ENCODE measurements at places on chromosomes 4 and X.
A peak's percentile ranks its signal among the peaks of the same experiment; 100 is the strongest.

- no peak for DNase-seq
Measured at GRCh38 chr4:17265653-17266052, 246.2 kb downstream of the QDPR start.

DNA sequence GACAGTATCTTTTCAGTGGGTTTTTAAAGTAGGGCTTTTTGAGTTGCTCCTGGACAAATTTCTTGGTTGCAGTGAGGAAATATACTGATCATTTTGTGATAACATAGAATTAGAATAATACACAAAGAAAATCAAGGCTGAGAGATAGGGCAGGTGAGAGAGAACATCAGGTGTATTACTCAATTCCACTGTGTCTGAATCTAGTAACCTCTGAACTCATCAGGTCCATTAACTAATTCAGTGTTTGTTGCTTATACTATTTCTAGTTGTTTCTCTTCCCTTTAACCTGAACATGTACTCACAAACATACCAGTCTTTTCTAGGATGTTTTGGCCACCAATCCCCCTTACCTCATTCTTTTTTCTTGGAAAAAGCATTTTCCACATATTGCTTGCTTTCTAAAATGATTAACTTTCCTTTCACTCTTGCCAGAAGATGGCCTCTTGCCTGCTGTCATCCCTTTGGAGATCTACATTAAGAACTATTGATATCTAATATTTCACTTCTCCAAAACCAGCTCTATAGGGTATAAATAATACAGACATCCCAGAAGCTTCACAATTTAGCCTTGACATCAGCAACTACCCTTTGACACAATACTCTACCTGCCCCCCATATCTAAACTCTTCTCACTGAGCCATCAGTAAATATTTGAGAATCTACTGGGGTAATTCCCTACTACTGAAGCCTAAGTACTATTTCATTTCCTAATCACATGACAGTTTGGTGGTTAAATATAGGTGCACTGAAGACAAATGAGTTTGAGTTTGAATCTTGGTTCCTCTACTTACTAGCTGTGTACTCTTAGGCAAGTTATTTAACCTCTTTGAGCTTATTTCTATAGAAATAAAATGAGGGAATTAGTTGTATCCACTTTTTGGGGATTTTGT, 470.8 kb upstream of the IGFBP7 start:
- no peak for DNase-seq

DNA sequence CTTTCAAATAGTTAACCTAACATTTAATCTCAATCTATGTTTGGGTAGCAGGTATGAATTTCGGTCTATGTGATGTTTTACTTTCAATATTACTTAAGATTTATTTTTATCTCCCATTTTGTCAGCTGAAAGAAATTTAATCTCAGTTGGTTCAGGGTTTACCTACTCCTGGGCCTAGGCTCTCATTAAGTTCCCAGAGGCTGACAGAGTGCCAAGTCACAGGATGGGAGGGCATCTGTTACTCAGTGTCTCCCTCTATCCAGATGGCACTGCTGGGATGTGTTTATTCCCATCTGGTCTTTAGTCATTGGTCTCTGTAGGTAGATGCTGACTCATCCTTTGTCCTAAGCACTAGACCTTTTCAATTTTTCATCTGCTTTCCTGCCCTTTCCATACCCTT, 129.4 kb upstream of the ARSJ start:
- no peak for DNase-seq

DNA sequence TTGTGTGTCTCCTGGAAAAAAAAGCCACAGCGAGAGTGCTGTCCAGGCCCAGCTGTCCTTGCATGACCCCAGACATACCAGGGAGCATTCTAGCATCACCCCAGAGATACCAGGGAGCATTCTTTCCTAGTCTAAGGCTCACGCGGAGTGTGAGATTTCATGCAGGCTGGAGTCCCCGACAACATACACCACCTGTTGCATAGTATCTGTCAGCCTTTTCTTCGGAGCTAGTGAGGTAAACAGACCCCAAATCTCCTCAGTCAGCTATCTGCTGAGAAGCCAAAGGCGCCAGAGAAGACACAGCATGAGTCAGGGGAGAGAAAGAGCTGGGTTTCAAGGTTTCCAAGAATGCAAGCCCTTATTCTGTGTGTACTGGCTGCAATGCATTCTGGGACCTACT, 23.1 kb upstream of the ZXDA start:
- DNase-seq: no peak

GRCh38 chr4:108762559-108763225, at the start of gene ETNPPL:
Gene ETNPPL (minus strand): TSS chr4:108763053. CDS start chr4:108762898, 155 bp downstream.
- DNase-seq: peak; percentile 62

DNA sequence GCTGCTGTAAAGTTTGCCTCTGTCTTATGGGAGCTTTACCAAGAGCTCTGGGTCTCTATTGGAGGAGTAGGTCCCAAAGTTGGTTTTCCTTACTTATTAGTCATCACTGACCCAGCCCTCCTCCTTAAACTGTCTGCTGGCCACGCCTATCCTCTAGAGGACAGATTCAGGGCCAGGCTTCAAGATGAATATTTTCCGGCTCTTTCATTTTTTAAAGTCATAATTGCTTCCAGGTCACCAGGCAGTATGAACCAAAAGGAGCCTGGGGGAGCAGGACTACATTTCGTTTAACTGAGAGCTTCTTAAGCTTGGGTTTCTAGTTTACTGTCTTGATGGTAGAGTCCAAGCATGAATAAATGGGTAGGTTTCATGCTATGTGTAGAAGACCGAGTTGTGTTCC, 13.7 kb downstream of the BCORL1 start:
- DNase-seq: no peak

- no peak for DNase-seq
Measured at GRCh38 chr4:88341227-88342192, 37.1 kb upstream of the HERC6 start.

- DNase-seq: no peak
Measured at GRCh38 chrX:7318241-7318640, 170.3 kb upstream of the PUDP start.

DNA sequence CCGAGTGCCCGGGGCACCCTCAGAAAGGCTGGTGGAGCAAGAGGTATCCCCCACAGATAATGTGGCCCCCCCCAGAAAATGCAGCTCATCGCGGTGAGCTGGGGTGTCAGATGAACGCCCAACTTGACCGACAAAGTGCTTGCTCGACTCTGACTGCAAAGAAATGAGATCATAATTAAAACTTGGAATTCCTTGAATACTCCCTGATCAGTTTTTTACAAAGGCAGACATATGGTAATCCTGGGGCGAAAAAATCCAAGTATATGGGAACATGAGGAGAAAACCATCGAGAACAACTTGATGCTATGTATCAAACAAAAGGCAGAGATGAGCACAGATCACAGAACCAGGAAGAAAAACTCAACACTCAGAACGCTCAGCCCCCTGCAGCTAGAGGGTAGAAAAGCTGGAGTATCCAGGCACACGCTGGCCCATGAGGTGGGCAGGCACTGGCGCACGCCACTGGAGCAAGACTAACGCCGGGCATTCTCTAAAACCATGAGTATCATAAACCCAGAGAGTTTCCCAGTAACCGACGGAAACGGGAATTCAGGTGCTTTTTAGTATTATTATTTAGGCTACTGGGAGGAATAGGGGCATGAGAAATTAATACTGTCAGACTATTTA, 127.3 kb downstream of the AFAP1 start:
- DNase-seq: no peak

- DNase-seq: no peak
Measured at GRCh38 chrX:121832446-121832845, 785.0 kb downstream of the GLUD2 start.

DNA sequence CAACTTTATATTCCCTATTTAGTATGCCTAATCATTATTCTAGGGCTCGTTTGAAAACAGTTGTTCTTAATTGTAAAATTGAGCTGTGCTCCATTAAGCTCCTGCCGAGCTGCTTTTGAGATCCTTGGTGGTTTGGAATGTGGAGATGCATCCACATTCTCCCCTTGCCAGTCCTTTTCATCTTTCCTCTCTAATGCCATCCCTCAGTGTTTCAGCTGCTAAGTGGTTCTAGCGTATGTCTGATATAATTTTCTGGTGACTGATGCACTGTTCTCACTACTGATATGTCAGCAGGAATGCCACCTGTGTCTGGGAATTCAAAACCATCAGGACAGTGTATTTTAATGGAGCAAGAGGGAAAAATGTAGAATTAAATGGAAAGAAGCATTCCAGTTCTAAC, 1085.0 kb downstream of the CCSER1 start:
- no peak for DNase-seq

DNA sequence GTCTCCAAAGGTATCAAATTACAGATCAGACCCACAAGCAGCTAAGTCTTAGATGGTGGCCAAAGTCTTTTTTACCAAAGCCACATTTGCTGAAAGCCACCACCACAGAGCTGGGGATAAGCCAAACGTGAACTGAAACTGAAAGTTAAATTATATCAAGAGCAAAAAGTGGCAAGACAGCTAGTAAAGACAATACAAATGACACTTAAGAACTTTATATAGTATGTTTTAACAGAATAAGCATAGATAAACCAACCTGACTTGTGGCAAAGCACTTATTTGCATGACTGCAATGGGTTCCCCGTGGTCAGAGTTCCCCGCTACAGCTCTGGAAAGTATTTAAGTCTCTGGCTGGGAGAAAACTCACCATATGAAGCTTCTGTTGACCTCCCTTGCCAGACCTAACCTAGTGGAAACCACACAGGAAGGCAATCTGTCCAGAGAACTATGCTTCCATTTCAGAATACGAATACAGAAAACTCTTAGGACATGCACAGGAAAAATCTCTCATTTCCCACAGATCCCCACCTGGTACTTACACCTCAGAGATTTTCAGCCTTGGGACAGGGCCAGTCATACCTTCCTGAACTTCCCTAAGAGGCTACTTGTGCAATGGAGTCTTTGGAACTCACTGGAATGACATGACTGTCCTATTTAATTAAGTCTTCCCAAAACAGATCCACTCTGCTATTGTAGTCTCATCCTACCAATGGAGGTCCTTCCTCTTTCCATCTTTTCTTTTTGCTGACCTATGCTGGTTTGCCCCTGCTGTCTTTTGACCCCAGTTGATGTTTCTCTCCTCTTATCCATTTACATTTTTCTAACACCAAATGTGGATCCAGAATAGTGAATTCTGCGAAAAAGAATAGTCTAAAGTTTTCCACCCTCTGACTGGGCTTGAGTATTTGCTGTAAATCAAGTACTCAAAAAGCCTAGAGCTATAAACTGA, 225.1 kb downstream of the NR3C2 start:
- no peak for DNase-seq

GRCh38 chr4:157184300-157184699, 36.2 kb upstream of the GRIA2 start:
- no peak for DNase-seq

DNA sequence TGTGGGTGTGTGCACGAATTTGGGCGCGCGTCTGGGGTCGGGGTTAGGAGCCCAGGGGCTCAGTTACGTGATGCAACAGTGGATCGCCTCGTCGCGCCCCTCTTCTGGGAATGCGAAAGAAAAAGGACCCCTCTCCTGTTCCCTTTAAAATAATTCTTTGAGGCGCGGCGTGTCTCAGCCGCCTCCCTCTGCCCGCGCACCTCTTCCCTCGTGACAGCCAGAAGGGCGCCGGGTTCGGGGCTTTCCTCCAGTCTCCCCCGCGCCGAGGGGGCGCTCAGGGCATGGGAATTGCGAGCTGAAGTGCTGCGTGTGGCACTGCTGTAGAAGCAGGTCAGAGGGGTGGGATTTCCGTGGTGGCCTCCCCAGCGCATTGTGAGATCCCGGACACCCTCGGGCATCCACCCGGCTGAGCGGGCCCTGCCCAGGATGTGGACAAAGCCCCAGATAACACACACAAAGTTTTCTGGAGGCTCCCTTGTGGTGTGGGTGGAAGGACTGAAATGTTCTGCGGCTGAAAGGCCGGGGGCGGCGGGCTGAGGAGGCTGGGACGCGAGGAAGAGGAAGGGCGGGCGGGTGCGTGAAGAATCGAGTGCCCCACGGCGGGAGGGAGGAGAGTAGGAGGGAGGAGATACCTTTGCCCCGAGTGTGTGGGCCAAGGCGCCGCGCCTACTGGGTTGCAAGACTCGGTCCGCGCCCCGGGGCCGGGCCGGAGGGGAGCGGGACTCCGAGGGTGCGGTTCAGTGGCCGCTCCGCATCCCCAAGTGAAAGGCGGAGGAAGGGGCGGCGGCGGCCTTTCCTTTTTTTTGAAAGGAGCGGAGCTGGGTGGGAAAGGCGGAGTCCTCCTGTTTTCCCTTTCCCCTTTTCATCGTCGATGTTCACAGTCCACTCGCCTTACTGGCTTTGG, 752 bp downstream of the SEPTIN11 start:
- DNase-seq: peak; percentile 50

GRCh38 chrX:274904-275475, 6.2 kb upstream of the PLCXD1 start:
- no peak for DNase-seq

- no peak for DNase-seq
Measured at GRCh38 chrX:19388064-19388679, 44.4 kb downstream of the PDHA1 start.

GRCh38 chrX:119455264-119455663, 13.0 kb upstream of the SLC25A5 start:
- DNase-seq: no peak

GRCh38 chr4:34200535-34200934, 2043.8 kb downstream of the ARAP2 start:
- no peak for DNase-seq
